ENCODE measurements at places on chromosomes 12 and 14.
A peak's percentile ranks its signal among the peaks of the same experiment; 100 is the strongest.

DNA sequence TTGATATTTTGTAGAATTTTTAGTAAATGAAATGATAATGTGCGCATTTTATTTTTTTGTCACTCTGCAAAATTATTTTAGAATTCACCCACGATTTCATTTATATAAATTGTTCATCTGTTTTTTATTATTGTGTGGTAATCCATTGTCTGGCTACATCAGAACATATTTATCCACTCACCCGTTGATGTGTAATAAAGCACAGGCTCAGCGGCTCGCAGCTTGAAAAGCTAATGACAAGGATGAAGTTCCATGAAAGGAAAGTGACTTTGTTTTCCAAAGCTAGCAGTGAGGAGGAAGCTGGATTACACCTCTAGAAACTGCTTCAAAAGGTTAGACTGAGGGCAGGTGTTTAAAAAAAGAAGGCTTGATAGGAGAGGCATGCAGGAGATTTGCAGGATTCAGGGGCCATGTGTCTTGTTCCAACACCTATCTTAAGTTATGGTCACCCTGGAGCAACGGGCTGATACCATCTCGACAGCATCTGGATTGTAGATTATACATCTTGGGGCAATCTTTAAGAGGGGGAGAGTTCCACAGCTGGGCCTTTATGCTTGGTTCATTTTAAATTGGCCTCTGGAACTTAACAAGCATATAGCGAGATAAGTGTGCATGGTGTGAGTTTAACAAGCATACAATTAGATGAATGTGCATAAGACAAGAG lies 194.1 kb downstream of the TMTC3 start:
- H3K36me3 ChIP-seq = no peaks in the 10 kb centered on the region
- H3K27ac ChIP-seq = no peak overlapping the region
- H3K4me1 ChIP-seq = no peaks in the 10 kb centered on the region

DNA sequence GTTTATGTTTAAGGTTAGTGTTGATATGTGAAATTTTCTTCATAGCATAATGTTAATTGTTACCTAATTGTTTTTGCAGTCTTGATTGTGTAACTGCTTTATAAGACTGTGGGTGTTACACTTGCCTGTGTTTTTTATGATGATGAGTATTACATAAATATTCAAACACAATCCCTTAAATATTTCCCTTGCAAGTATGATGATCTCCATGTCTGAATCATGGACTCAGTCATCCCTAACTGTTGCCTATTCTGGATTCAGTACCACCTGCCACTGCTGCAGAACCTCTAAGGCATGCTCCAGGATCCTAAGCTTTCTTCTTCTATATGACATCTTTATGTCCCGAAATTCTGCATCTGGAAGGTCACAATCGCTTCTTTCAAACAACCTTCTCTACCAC lies 246.3 kb upstream of the CLEC14A start:
- no peak for DNase-seq
- H3K4me3 ChIP-seq = no peak overlapping the region
- H3K27me3 ChIP-seq = no peaks in the 10 kb centered on the region
- H3K36me3 ChIP-seq = no peaks in the 10 kb centered on the region

DNA sequence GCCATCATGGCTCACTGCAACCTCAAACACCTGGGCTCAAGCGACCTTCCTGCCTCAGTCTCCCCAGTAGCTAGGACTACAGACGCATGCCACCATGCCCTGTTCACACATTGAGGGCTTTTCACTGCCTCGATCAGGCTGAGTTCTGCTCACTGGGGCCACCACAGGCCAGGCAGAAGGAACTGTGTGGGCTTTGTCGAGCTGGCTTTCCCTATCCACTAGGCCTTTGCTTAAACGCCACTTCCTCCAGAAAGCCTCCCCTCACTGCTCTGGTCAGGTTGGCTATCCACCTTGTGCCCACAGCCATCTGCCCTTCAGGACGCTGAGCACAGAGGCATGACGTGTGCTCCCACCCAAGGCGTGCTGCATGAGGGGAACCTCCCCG lies 45.2 kb downstream of the MLXIP start:
- H3K27ac ChIP-seq = peak overlapping the region; percentile 72
- H3K27me3 ChIP-seq = no peaks in the 10 kb centered on the region
- H3K4me1 ChIP-seq = peaks cover 83% of the 10 kb centered on the region
- no peak for DNase-seq
- H3K4me3 ChIP-seq = no peak overlapping the region

DNA sequence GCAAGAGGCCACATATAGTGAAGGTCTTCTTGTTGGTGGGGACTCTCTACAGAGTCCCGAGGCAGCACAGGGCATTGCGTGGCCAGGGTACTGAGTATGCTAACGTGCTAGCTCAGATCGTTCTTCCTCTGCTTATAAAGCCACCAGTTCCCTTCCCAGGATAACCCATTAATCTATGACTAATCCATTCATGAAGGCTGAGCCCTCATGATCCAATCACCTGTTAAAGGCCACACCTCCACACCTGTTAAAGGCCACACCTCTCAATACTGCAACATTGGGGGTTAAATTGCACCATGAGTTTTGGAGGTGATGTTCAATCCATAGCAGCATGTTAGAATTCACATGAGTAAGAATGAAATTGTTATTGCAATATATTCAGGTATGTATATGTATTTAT lies 12.8 kb upstream of the YARS2 start:
- H3K27me3 ChIP-seq = no peaks in the 10 kb centered on the region
- no peak overlapping the region for H3K4me3 ChIP-seq
- no peaks in the 10 kb centered on the region for H3K36me3 ChIP-seq
- H3K27ac ChIP-seq = no peak overlapping the region
- H3K4me1 ChIP-seq = no peaks in the 10 kb centered on the region

DNA sequence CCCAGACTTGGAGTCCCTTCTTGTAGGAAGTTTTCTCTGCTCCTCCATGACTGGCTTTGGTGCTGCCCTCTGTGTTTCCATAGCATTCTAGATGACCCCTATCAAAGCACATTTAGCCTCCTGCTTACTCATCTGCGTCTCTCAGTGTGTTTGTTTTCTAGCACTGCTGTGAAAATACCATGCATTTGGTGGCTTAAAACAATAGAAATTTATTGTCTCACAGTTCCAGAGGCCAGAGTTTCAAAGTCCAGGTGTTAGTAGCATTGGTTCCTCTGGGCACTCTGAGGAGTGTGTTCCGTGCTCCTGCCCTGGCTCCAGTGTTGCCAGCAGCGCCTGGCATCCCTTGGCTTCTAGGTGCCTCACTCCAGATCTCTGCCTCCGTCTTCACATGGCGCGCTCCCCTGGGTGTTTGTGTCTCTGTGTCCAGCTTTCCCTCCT lies 86.1 kb downstream of the CACNA1C start:
- H3K27me3 ChIP-seq = no peaks in the 10 kb centered on the region
- no peak overlapping the region for H3K4me3 ChIP-seq
- no peak for DNase-seq
- H3K4me1 ChIP-seq = no peaks in the 10 kb centered on the region
- no peaks in the 10 kb centered on the region for H3K36me3 ChIP-seq
- no peak overlapping the region for H3K27ac ChIP-seq

DNA sequence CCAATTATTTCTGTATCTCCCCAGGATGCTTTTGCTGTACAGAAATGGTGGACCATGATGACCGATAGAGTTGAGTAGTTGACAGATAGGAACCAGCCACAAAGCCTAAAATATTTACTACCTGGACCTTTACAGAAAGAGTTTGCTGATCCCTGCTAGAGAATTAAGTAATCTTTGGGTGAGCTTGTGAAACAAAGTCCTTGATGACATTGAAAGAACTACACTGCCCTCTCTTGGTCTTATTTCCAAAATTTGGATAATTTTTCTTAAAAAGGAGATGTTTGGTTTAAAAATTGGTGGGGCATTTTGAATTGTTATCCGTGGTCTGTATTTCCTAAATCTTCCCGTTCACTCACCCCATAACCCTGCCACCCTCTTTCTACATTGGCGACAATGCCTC lies 13.7 kb upstream of the TCTN1 start:
- no peak overlapping the region for H3K27ac ChIP-seq
- DNase-seq = peak; percentile 67
- no peaks in the 10 kb centered on the region for H3K4me1 ChIP-seq
- H3K27me3 ChIP-seq = no peaks in the 10 kb centered on the region

DNA sequence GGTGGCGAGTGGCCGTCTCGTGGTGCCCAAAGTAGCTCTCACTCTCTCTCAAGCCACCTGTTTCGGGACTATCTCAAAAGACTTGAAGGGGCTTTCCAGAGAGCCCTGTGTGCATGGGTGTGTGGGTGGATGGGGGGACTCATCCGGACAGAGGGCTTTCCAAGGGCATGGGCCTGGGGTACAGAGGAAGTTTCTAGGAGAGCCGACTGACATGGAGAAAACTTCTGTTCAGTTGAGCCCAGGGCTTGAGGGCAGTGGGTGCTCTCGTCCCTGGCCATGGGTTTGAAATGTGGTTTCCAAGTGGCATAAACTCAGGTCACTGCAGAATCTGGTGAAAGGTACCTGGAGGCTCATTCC lies 47.4 kb upstream of the MEG3 start:
- H3K4me3 ChIP-seq = no peak overlapping the region
- H3K36me3 ChIP-seq = no peaks in the 10 kb centered on the region
- DNase-seq = no peak

DNA sequence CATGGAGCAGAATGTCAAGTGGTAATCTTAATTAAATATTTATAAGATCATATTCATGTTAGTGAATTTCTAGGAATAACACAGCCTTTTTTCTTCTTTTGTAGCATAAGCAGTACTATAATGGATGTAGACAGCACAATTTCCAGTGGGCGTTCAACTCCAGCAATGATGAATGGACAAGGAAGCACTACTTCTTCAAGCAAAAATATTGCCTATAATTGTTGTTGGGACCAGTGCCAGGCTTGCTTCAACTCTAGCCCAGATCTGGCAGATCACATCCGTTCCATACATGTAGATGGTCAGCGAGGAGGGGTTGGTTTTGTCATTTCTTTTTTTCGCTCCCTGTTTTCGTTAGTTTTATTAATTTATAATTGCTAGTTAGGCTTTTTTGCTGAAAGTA lies 23.1 kb downstream of the AEBP2 start:
- H3K4me3 ChIP-seq = no peak overlapping the region
- H3K4me1 ChIP-seq = peaks cover 7% of the 10 kb centered on the region
- DNase-seq = no peak
- H3K27ac ChIP-seq = no peak overlapping the region
- no peaks in the 10 kb centered on the region for H3K27me3 ChIP-seq

- DNase-seq = no peak
- no peaks in the 10 kb centered on the region for H3K27me3 ChIP-seq
- H3K4me1 ChIP-seq = no peaks in the 10 kb centered on the region
Measured at GRCh38 chr12:90896164-90896563, 58.8 kb downstream of the CCER1 start.

DNA sequence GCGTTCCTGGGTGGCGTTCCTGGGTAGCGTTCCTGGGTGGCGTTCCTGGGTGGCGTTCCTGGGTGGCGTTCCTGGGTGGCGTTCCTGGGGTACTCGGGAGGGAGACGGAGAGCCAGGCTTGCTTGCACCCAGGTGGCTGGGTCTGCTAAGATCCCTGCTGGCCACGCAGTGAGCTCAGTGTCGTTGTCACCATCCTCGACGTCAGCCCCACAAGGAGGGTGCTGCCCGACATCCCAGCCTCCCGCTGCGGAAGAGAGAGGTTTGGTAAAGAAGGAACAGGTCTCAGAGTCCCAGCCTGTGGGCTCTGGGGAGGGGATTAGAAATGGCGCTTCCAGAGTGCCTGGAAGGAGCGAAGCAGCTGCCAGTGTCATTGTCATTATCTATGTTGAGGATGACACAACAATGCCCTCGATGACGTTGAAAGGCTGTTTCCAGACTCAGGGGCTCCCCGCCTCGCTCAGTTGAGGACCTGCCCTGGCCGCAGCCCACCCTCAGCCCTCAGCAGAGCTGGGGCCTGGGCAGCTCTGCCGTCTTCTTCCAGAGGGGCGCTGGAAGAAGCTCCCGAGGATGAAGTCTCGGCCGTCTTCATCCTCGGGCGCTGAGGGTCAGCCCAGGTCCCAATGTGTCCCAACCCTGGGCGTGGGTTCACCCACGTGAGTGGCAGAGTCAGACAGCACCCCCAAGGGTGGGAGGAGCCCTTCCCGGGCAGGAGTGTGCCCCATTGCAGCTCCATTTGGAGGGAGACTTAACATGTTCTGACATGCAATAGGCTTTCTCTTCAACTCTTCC lies 328.8 kb downstream of the ADGRD1 start:
- no peaks in the 10 kb centered on the region for H3K4me1 ChIP-seq
- no peak overlapping the region for H3K4me3 ChIP-seq
- H3K36me3 ChIP-seq = no peaks in the 10 kb centered on the region
- H3K27me3 ChIP-seq = no peaks in the 10 kb centered on the region
